ENCODE measurements at places on chromosomes 16 and 17. TPM values are rescaled to one million over a fixed set of nuclear protein-coding genes. Genes with fewer than 3 reads are reported as not detected.

HBZ gene
- total RNA-seq = not detected

OR1E1 gene
- total RNA-seq = not detected

CX3CL1 gene
- total RNA-seq = 10.1 TPM

GP1BA gene
- not detected for total RNA-seq

CRISPLD2 gene
- 148 TPM for total RNA-seq

FBXW10B gene
- 0.94 TPM for total RNA-seq

SALL1 gene
- 25.2 TPM for total RNA-seq

VASN gene
- 10.6 TPM for total RNA-seq

CD300LB gene
- not detected for total RNA-seq

SAT2 gene
- 29.6 TPM for total RNA-seq

JPT2 gene
- total RNA-seq = 284 TPM

PRR11 gene
- total RNA-seq = 10.2 TPM

CDR2L gene
- total RNA-seq = 69.2 TPM

GRCh38 chr17:47184681-47185080 lies 4.4 kb downstream of the CDC27 start:
- no peak for DNase-seq

GRCh38 chr16:28288114-28288513 lies 4.2 kb upstream of the SBK1 start:
- no peak for DNase-seq

- no peak for DNase-seq
These were observed 51.5 kb downstream of the GSG1L start for GRCh38 chr16:28011971-28012445.

GRCh38 chr17:67440277-67441051 lies 63.4 kb downstream of the PITPNC1 start:
- no peak for DNase-seq

GRCh38 chr17:40345161-40345993 lies 19.2 kb downstream of the GJD3 start:
- DNase-seq = peak; percentile 45

DNA sequence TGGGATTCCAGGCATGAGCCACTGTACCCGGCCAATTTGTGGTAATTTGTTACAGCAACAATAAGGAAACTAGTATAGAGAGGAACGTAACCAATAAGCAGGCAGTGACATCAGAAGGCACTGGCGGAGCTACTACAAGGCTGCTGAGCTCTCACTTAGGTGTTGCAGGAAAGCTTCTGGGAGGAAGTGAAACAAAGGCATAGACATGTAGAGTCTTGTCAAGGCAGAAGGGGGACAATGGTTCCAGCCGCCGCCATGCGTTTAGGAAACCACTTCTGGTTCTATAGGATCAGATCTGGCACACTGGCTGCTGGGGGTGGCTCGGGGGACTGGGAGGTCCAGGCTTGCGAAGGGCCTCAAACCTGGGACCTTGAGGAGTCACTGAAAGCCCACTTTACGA lies 9.4 kb upstream of the CPSF4L start:
- DNase-seq = no peak

GRCh38 chr17:1779571-1780131 lies 17.8 kb downstream of the SERPINF1 start:
- peak; percentile 96 for DNase-seq

DNA sequence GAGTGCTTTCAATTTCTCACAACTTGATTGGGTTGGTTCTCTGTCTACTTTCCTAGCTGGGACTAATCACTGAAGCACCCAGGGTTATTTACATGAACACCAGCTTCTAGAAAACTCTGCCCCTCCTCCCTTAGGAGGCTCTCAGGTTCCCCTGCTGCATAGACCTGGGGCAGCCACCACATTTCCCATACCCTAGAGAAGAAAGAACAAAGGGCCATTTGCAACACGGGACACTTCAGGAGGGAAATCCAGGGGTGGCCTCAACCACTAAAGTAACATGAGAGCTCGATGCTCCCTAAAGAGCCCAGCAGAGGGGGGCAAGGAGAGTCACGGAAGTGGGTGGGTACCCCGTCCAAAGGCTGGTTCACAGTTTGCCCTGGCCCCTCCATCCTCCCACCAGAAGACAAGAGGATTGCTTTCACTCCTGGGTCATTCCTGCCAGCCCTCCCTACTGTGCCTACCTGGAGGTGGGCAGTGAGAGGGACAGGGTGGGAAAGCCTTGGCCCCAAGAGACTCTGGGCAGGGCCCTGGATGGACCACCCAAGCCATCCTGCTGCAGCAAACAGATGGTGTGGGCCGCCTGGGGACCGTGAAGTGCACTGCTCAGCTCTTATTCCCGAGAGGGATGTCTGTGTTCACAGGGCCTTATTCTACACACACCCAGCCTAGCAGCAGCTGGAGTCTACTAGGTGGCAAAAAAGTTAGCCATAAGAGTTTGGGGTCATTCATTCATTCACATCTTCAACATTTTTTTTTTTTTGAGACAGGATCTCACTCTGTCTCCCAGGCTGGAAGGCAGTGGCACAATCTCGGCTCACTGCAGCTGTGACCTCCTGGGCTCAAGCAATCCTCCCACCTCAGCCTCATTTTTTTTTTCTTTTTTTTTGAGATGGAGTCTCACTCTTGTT lies 392.1 kb downstream of the SOX9 start:
- no peak for DNase-seq

- DNase-seq = peak; percentile 54
These were observed 37.0 kb downstream of the STXBP4 start for GRCh38 chr17:55005520-55005919.

DNA sequence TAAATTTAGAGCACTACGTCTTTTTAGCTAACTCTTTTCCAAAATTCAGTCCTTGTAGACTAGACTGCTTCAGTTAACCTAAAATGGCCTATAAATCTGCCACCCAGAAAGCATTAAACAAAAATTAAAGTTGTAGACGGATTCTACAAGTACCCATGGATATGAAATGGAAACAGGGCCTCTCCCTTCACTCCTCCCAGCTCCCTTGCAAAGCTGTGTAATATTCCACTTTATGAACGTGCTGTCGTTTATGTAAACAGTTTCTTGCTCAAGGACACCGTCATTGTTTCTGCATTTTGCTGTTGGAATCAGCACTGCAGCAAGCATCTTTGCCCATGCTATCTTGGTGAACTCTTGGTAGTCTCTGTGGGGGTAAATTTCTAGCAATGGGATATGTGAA lies 5.1 kb downstream of the MED9 start:
- DNase-seq = no peak

DNA sequence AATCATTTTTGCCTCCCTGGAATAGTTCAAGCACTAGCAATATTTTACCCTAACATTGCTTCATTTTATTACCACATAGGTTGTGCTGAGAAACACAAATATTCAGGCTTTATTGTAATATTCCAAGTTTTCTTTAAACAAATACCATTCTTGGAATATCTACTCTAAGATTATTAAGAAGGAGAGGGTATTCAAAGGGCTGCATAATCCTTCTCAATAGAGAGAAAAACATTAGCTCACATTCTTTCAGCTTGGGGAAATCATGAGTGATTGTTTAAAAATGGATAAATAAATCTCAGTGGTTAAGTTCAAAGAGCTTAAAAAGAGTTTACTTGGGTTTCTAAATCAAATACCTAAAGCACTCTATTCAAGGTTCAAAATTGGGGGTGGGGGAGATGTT lies 111.9 kb upstream of the CORO6 start:
- DNase-seq = peak; percentile 38

GRCh38 chr17:77308861-77309726 lies 168.3 kb downstream of the SEC14L1 start:
- no peak for DNase-seq

DNA sequence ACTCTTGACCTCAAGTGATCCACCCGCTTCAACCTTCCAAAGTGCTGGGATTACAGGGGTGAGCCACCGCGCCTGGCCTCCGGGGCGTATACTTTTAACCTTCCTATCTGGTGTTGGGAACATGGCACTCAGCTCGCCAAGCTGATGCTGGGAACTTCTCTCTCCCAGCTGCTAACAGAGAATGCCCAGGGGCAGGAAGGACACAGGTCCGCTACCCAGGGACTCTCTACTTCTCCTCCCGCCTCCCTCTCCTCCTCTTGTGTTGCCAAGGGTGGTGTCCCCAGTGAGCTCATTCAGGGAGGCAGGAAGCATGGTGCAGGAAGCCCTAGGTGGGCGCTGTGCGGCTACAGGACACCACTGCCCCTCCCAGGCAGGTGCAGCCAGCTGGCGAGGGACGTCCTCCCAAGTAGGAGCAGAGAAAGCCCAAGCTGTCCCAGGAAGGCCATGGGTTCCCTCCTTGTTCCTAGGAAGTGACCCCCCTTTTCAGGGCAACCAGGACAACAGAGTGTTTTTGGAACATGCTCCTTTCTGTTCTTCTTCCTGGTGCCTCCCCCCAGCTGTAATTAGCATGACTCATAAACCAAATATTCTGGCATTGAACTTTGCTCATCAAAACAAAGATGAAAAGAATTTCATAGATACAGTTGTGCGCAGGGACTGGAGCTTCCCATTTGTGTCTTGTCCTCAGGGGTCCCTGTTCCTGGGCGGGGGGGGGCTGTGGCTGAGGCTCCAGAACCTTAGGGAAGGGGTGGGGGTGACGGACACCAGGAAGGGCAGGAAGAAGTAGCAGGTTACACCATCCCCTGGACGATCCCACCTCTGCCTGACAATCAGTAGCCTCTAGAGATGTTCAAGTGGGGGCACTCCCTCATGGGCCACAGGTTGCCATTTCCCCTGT lies 2.7 kb downstream of the C1QTNF1 start:
- peak; percentile 60 for DNase-seq

GRCh38 chr16:14489460-14489859 lies 140.6 kb downstream of the PARN start:
- DNase-seq = peak; percentile 97

DNA sequence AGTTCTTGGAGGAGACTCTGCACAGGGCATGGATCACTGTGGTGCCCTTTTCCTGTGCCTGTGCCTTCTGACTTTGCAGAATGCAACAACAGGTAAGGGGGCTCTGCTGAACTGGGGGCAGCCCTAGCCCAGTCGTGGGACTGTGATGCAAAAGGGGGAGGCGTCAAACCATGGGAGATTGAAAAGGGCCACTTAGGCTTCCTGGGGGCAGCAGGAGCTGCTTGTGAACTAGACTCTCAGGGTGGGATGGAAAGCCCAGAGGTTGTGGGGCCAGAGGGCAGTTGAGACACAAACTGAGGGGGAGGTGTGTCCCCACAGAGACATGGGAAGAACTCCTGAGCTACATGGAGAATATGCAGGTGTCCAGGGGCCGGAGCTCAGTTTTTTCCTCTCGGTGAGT lies 19.6 kb downstream of the ADGRG5 start:
- DNase-seq = no peak

DNA sequence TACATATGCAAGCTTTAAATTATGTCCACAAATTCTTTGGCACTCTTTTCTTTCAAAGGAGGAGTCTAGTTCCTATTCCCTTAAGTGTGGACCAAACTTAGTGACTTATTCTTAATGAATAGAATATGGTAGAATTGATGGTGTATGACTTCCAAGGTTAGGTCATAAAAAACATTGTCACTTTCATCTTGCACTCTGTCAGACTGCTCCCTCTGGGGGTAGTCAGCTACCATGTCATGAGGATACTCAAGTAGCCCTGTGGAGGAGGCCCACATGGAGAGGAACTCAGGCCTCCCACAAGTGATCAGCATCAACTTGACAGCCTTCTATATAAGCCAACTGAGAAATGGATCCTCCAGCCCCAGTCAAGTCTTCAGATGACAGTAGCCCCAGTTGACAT lies 58.0 kb upstream of the SCNN1B start:
- DNase-seq = no peak

DNA sequence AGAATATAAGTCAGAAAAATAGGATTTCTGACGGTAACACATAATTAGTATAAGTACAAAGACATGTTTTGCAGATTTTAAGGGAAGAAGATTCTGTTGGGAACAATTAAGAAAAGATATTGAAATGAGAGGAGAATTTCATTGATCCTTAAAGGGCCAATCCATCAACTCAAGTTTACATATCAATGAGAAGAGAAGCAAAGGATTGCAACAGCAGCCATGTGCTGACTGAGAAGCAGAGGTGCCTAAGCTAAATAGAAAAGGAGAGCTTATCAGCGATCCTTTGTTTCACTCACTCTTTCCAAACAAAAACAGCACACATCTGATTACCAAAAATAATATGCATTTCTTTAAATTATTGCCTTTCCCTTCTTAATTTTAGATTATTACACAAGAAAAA lies 94.6 kb downstream of the ITFG1 start:
- DNase-seq = no peak

- DNase-seq = peak; percentile 58
These were observed 145.8 kb downstream of the SPACA3 start for GRCh38 chr17:33137426-33137825.

- DNase-seq = peak; percentile 95
These were observed 489 bp upstream of the MAPK7 start for GRCh38 chr17:19377602-19378415.

GRCh38 chr17:76079956-76080767 lies 1.2 kb downstream of the ZACN start:
- no peak for DNase-seq

- no peak for DNase-seq
These were observed 29.2 kb upstream of the NKD1 start for GRCh38 chr16:50519001-50519400.

GRCh38 chr16:82846806-82847205 lies 220.0 kb downstream of the CDH13 start:
- DNase-seq = no peak

DNA sequence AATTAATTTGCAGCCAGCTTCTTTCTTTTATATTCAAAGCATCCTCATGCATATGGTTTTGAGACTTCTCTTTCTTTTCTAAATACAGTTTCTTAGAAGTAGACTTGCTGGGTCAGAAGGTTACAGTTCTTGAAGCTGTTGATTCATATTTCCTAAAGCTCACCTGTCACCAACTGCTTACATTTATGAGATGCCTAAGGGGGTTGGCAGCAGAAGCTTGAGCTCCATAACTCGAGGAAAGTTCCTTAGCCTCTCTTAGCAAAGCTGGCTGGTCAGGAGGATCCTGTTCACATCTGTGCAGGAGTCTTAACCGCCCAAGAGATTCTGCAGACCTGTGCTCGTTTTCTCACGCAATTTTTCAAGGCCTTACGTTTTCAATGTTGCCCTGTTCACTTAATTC lies 218.8 kb downstream of the SNX29 start:
- no peak for DNase-seq

DNA sequence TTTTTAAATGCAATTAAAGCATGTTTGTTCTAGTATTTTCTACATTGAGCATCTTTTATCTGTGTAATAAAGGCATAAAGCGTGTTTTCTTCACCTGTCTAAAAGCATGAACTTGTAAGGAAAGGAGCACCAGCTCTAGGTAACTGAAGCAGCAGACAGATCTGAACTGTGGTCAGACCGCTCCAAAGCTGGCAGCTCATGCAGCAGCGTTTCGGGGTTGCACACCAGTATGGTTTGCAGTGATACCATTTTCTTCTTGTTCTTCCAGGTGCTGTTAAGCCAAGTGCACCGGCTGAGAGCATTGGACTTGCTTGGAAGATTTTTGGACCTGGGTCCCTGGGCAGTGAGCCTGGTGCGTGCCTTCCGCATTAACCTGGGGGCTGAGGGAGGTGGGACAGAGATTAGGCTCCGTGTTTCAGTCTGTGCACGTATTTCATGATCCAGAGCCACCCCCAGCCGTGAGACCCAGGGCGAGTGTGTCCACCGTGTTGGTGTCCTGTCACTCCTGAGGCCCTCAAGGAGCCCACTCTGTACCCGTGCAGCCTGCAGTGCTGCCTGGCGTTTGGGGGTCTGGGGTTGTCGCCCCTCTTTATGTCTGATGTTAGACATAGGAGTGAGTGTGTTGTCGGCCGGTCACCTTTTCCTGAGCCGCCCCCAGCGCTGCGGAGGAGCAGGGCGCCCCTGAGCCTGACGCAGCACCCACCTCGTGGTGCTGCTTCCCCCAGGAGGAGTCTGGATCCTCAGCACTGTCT lies 136.3 kb upstream of the CHMP6 start:
- DNase-seq = no peak

GRCh38 chr17:50480854-50481490 lies 2.3 kb downstream of the RSAD1 start:
- no peak for DNase-seq

GRCh38 chr16:15403392-15403995 lies 7.9 kb downstream of the MPV17L start:
- peak; percentile 80 for DNase-seq

All from renal cortical epithelial cell (primary cell).